Tracheal epithelial cell (primary cell): ENCODE measurements at places on chromosomes 5 and 9. TPM values are rescaled to one million over a fixed set of nuclear protein-coding genes. Genes with fewer than 3 reads are reported as not detected.

ANKRD33B gene
- 0.43 and 2.4 TPM in 2 replicates for total RNA-seq

F12 gene
- 13.2 and 15.9 TPM in 2 replicates for total RNA-seq

HAPLN1 gene
- under 0.01 TPM in 1 of 2 replicates, not detected in the other for total RNA-seq

LRRC70 gene
- total RNA-seq: 0.72 and 1.5 TPM in 2 replicates

ASPN gene
- under 0.01 TPM in 1 of 2 replicates, not detected in the other for total RNA-seq

CRAT gene
- total RNA-seq: 21.7 and 27.9 TPM in 2 replicates

TMOD1 gene
- 0.48 TPM in 1 of 2 replicates, not detected in the other for total RNA-seq

CKS2 gene
- total RNA-seq: 27.1 and 84.6 TPM in 2 replicates

ANKRD55 gene
- total RNA-seq: not detected in 2 replicates

SPATA31E1 gene
- not detected in 2 replicates for total RNA-seq

SPINK5 gene
- total RNA-seq: 5.5 and 14.1 TPM in 2 replicates

CNTNAP3 gene
- 7.0 and 12.6 TPM in 2 replicates for total RNA-seq

CCDC192 gene
- total RNA-seq: not detected in 2 replicates

HINT1 gene
- total RNA-seq: 212 and 295 TPM in 2 replicates

SLC25A2 gene
- total RNA-seq: not detected in 2 replicates

FTMT gene
- not detected in 2 replicates for total RNA-seq

IL33 gene
- total RNA-seq: 3.6 and 12.8 TPM in 2 replicates

OR1J2 gene
- not detected in 2 replicates for total RNA-seq

VCAN gene
- 16.2 and 145 TPM in 2 replicates for total RNA-seq

TMEM174 gene
- not detected in 2 replicates for total RNA-seq

ZFP2 gene
- total RNA-seq: 0.72 and 1.5 TPM in 2 replicates

ACTL7A gene
- not detected in 2 replicates for total RNA-seq

SPINK6 gene
- not detected in 2 replicates for total RNA-seq

CENPK gene
- total RNA-seq: 1.5 and 7.5 TPM in 2 replicates

IL13 gene
- total RNA-seq: not detected in 2 replicates

GABRA1 gene
- total RNA-seq: not detected in 2 replicates

SRA1 gene
- 16.4 and 34.5 TPM in 2 replicates for total RNA-seq

NIPBL gene
- total RNA-seq: 13.7 and 20.2 TPM in 2 replicates

EIF4E1B gene
- not detected in 2 replicates for total RNA-seq

TEK gene
- total RNA-seq: under 0.01 TPM in 2 replicates

ADAMTS19 gene
- total RNA-seq: not detected in 2 replicates

PCDHB13 gene
- 0.24 TPM in 1 of 2 replicates, not detected in the other for total RNA-seq

NUTM2G gene
- total RNA-seq: not detected in 2 replicates

S1PR3 gene
- total RNA-seq: under 0.01 and 4.1 TPM in 2 replicates

GRXCR2 gene
- total RNA-seq: not detected in 2 replicates

MZB1 gene
- 0.21 and 0.24 TPM in 2 replicates for total RNA-seq

UBE2QL1 gene
- not detected in 2 replicates for total RNA-seq

HAND1 gene
- total RNA-seq: not detected in 2 replicates

ADAM19 gene
- 1.1 and 12.5 TPM in 2 replicates for total RNA-seq

SPRY4 gene
- total RNA-seq: 3.2 and 3.6 TPM in 2 replicates

NR2F1-AS1 gene
- total RNA-seq: under 0.01 and 1.2 TPM in 2 replicates

CLTA gene
- total RNA-seq: 353 and 421 TPM in 2 replicates

SMIM27 gene
- total RNA-seq: 2.2 and 3.8 TPM in 2 replicates

SLC6A7 gene
- under 0.01 TPM in 1 of 2 replicates, not detected in the other for total RNA-seq

GLDC gene
- total RNA-seq: 0.43 and 22.9 TPM in 2 replicates
